ENCODE measurements at places on chromosomes 11 and 22.

DNA sequence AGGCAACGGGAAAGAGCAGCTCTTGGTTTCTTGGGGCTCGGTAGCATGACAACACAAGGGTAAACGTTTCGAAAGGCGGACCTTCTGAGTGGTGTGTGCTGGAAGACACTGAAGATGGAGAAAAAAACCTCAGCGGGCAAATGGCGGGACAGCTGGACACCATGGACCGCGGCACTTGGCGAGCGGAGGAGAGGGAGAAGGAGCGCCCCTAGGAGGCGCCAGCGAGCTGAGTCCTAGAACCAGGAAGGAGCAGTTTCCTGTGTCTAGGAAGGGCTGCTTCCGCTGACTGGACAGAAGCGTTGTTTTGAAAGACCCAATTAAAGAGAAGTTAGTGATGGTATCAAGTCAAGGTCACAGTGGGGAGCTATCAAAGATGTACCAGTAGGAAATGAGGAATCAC, 44.0 kb upstream of the OPCML start:
- DNase-seq: no peak

- DNase-seq: peak; percentile 50
Measured at GRCh38 chr11:61254403-61255025, 13.5 kb downstream of the PGA5 start.

DNA sequence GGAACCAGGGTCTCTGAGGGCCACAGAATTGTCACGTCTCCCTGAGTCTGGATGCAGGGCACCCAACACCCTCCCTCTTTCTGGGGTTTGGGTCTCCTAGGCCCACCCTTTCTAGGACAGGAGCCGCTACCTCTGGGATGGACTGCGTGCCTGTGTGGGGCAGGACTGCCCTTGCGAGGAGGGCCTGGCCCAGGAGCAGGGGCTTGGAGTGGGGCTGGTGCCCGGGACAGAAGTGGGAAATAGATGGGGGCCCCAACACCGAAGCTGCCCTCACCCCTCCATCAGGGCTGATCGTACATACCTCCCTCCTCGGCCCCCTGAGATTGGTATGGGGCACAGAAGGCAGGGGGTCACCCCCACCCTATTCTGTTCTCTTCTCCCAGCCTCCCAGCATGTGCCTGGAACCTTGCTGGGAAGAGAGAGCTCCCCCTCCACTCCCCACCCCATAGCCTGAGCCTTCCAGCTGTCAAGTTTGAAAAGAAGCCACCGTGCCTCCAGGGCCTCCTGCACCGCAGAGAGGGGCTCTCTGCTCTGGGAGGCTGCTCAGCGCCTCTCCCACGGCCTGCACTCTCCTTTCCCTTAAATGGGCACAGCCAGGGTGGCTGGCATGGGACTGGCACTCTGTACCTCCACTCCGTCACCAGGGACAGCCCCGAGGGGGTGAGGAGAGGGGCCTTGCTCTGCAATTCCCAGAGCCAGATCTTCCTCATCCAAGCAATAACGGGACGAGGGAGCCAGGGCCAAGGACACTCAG, 1.8 kb downstream of the LRRC10B start:
- no peak for DNase-seq

- no peak for DNase-seq
Measured at GRCh38 chr11:114499756-114500155, 59.9 kb downstream of the NXPE1 start.

DNA sequence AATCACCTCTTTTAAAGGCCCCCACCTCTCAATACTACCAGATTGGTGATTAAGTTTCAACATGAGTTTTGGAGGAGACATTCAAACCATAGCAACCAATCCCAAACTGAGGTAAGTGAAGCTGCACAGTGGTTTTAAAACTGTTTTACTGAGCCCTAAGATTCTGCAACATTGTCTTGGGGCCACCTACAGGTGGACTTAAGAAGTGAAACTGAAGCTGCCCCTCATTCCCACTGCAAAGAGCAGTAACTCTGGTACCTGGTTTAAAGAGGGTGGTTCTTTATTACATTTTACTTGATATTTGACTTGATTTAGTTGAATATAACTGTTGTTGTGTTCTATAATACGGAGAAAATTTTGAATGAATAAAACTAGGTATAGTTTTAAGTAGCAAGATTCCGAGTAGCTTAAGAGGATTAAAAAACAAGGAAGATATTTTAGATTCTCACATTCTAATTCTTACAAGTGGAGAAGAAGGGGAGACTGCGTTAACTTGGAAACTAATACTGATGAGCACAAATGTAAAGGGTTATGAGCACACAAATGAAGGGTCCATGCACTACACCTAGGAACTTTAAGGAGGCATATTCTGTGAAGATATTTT, 26.7 kb downstream of the SYT9 start:
- no peak for DNase-seq

GRCh38 chr11:124977006-124977405, 23.0 kb downstream of the CCDC15 start:
- no peak for DNase-seq

- DNase-seq: peak; percentile 34
Measured at GRCh38 chr11:126307706-126308105, 3.8 kb downstream of the DCPS start.

- DNase-seq: no peak
Measured at GRCh38 chr22:19571207-19571795, 47.1 kb upstream of the CLDN5 start.

DNA sequence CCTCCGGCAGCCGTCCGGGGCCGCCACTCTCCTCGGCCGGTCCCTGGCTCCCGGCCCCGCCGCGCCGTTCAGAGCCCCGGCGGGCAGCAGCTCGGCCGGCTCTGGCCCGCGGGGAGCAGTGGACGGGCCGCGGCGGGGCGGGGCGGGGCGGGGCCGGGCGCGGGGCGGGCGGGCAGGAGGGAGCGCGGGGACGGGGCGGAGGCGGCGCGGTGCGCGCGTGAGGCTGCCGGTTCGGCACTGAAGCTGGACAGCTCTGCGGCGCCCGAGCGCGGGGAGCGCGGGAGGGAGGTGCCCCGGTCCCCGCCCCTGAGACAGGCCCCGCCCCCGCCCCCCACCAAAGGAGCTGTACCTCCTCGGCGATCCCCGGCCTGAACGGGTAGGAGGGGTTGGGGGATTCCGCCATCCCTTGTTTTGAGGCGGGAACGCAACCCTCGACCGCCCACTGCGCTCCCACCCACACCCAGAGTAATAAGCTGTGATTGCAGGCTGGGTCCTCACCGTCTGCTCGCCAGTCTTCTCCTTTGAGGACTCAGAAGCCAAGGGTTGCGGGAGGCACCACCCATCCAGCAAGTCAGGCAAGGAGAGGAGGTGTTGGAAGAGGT, at the start of gene DRD2:
Gene DRD2, minus strand, starts transcription at position 239 of the 602 bp plus-strand sequence. CDS start 50,747 bp downstream, outside the sequence.
- DNase-seq: no peak

GRCh38 chr11:786235-787083, 3.4 kb downstream of the CEND1 start:
- DNase-seq: no peak

All from globus pallidus (tissue), 1 donor.